ENCODE measurements at places on chromosomes 6 and 20. TPM values are rescaled to one million over a fixed set of nuclear protein-coding genes. Genes with fewer than 3 reads are reported as not detected.

CYP39A1 gene
- total RNA-seq = 5.2 TPM

GRCh38 chr6:75023634-75024033, 182.2 kb downstream of the COL12A1 start:
- no peak for DNase-seq

DNA sequence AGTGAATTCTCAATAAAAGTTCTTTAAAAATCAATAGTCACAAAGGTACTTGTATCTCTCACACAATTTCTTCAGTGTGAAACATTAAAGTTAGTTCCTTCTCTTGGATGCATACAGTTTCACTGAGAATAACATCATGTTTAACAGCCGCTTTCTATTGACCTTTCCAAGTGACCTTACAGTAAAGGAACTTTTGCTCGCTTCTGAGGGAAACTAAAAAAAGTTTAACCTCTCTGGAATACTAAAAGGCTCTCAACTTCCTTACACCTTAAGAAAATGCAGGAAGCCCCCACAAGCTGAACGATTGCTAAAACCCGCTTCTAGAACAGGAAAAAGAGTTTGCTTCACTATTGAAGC, 1.3 kb downstream of the RRAGD start:
- no peak for DNase-seq

GRCh38 chr20:1381753-1382591, 10.9 kb downstream of the FKBP1A start:
- no peak for DNase-seq

DNA sequence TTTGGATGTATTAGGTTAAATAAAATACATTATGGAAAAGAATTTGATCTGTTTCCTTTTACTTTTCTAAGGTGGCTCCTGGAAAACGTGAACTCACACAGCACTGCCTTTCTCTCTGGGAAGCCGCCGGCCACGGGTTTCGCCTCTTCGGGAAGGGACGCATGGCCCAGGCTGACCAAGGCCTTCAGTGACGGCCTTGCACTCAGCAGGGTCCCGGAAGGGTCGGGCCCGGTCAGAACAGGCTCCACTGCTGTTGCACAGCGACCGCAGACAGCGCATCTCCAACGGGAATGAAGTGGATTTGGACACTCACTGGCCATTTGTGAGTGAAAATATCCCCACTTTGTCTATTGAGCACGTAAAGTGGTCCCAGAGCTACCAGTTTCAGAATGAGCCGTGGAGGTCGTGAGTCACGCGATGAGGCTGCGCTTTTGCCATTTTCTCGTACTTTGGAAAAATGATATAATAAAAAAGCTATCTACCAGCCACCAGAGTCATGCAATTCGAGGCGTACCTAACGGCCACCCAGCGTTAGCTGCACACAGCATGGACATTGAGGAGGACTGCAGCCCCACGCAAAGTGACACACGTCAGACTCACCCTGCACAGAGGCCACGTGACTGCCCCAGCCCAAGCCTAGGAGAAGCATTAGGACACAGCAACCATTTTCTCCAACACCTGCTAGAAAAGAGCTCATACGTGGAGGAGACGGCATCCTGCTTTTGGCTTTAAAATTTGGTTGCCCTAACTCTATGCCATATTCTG, 244.3 kb downstream of the TTLL2 start:
- DNase-seq = no peak

DNA sequence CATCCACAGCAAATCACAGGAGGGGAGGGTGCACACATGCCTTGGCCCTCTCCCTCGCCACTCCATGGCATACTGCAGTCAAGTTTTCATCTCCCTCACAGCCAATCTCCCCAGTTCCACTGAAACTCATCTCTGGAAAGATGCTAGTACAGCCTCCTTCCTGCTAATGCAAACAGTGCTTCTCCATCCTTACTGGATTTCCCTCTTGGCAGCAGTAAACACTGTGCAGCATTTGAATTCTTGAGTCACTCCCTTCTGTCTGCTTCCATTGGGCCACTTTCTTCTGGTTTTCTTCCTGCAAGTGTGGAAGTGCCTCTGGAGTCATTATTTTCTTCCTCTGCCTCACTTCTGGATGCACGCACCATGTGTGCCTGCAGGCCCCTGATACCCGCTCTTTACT, 460.3 kb downstream of the QKI start:
- DNase-seq = no peak

- DNase-seq = peak; percentile 13
Observed at GRCh38 chr6:113763311-113763766, 93.8 kb upstream of the MARCKS start.

DNA sequence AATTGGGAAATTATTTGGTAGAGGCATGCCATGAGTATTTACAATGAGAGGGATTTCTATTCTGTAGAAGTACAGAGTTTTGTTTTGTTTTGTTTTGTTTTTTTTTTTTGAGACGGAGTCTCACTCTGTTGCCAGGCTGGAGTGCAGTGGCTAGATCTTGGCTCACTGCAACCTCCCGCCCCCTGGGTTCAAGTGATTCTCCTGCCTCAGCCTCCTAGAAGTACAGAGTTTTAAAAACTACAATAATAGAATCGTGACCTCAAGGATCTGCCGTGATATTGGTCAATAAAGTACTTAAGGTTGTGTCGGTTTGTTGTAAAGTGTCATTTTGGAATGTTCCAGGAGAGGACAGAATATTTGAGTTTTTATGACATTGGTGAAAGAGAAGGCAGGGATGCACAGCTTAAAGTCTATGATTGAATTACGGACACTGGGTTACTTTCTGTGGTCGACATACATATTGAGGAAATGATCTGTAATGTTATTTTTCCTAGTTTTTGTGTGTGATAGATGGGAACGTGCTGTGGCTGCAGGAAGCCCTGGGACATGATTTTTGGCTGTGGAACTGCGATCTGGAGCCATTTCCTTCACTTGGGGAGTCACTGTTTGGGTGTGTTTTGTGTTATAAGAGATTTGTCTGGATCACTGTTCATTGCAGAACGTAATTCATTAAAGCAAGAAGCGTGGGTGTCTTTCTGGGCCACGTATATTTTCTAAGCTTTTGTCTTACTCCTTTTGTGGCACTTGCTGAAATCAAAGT, 59.6 kb downstream of the TIAM2 start:
- no peak for DNase-seq

DNA sequence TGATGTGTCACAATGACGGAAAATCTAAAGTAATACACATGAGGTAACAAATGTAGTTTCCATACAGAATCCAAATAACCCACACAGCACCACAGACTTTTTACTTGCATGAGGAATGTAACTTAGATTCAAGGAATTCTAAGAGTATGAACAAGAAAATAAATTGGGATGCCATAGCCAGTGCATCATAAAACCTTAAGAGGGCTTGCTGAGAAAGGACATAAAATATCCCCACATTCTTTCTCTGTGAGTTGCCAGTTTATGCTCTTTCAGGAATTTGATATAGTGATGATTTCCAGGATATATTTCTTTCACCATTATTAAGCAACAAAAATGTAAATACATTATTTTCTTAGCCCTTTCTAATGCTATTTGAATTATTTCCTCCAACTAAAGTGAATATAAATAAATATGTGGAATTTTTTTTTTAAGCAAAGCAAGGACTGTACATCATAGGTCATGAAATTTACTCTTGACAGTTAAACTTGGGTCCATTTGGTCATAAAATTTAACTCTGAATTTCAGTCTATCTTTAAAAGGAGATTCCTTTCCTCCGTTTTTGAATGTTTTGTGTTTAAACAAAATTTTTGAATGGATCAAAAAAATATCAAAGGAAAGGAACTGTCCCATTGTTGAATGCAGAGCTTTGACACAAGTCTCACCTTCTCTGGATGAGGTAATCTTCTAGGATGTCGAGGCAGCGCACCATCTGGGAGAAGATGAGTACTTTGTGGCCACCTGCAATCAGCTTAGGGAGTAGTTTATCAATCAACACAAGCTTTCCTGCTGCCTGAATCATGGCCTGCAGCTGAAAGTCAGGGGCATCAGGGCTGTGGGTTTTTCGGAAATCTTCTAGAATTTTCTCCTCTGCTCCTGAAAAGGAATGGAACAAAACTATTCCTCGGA, 116.3 kb upstream of the EMILIN3 start:
- DNase-seq = peak; percentile 72

DNA sequence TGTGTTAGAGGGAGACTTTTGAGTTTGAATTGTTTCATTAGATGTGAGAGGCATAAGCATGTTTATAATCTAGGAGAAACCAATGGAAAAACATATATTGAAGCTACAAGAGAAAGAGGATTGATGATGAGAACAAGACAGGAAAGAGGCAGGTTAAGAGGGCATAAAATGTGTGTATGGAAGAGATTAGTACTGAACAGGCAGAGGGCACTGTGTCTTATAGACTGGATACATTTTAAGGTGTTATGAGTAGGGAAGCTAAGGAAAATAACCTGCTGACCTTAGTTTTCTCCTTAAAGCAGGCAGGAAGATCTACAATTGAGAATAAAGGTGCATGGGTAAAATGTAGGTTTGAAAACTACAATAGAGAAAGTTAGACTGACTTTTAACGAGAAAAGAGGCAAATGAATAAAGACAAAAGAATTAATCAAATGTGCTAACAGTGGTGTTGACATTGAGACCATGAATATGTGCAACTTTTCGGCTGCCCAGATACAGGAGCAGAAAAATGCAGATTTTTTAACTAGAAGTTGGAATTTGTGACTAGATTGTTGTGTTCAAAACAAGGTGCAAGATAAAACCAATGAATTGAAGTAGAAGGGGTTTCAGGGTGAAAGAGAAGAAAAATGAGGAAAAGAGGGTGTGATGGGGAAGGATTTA, 846.3 kb downstream of the HACE1 start:
- DNase-seq = no peak
